ENCODE measurements at places on chromosomes 7 and 10. TPM values are rescaled to one million over a fixed set of nuclear protein-coding genes. Genes with fewer than 3 reads are reported as not detected.

Gene CAMK1D
- 2.9 TPM for polyA plus RNA-seq

Gene TCAF2
- polyA plus RNA-seq, result 6.3 TPM

Gene MBL2
- not detected for polyA plus RNA-seq

Gene CYP2E1
- 9.9 TPM for polyA plus RNA-seq

GRCh38 chr7:138223402-138223879, 147.2 kb downstream of the AKR1D1 start:
- no peak for DNase-seq
- H3K27ac ChIP-seq, result no peak overlapping the region
- no peak overlapping the region for H3K4me3 ChIP-seq
- H3K36me3 ChIP-seq, result no peaks in the 10 kb centered on the region

- no peaks in the 10 kb centered on the region for H3K27me3 ChIP-seq
- no peaks in the 10 kb centered on the region for H3K4me1 ChIP-seq
- no peak overlapping the region for H3K4me3 ChIP-seq
- H3K36me3 ChIP-seq, result no peaks in the 10 kb centered on the region
- no peak overlapping the region for H3K27ac ChIP-seq
These were observed 153.7 kb downstream of the DNAJB9 start for GRCh38 chr7:108723381-108723814.

DNA sequence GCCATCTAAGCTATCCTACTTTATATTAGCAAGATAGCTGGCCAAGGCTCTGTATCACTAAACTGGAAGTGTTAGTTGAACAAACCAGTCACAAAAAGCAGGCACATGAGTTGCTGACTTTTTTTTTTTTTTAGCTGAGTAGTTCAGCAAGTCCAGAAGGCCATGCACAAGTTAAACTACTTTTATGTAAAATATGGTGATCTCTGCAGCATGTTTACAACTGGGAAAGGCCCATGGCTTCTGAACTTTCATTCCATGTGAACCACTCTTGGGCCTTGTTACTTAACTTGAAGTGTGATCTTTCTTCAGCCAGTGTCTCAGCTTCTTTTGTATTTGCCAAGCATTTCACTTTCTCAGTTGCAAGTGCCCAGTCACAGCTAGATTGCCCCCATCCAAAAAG, 78.5 kb downstream of the CALD1 start:
- H3K27ac ChIP-seq, result no peak overlapping the region
- no peaks in the 10 kb centered on the region for H3K27me3 ChIP-seq
- DNase-seq, result no peak

- H3K4me1 ChIP-seq, result no peaks in the 10 kb centered on the region
- no peak overlapping the region for H3K4me3 ChIP-seq
- H3K36me3 ChIP-seq, result no peaks in the 10 kb centered on the region
- DNase-seq, result no peak
These were observed 187.8 kb downstream of the PARD3 start for GRCh38 chr10:34627331-34627730.

DNA sequence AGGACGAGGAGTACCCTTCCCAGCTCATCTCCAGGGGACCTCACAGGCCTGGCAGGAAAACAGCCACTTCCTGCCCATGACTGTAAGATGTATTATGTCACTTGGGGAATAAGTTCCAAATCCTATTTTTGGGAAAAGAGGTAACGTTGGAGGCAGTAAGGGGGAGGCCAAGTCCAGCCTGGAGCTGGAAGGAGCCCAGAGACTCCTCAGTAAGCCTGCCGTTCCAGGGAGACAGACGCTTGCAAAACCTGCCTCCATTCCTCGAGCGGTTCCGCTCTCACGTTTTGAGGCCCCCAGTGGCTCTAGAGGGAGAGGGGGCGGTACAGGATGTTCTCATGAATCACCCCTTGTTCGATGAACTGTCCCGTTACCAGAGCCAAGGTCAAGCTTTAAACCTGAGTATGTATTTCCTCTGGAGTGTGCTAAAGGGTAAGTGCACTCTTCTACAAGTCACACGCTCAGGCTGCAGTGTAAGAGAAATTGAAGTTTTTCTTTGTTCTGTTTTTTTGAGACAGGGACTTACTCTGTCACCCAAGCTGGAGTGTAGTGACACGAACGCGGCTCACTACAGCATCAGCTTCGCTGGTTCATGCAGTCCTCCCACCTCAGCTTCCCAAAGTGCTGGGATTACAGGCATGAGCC, 45.5 kb upstream of the CYTH3 start:
- H3K36me3 ChIP-seq, result no peaks in the 10 kb centered on the region
- H3K27me3 ChIP-seq, result no peaks in the 10 kb centered on the region
- no peak overlapping the region for H3K4me3 ChIP-seq
- H3K4me1 ChIP-seq, result no peaks in the 10 kb centered on the region

- DNase-seq, result no peak
- no peak overlapping the region for H3K4me3 ChIP-seq
- no peak overlapping the region for H3K27ac ChIP-seq
- H3K36me3 ChIP-seq, result no peaks in the 10 kb centered on the region
- no peaks in the 10 kb centered on the region for H3K4me1 ChIP-seq
These were observed 1.3 kb upstream of the BLVRA start for GRCh38 chr7:43757073-43757720.

GRCh38 chr7:77306231-77307067, 106.8 kb upstream of the FGL2 start:
- H3K4me1 ChIP-seq, result no peaks in the 10 kb centered on the region
- no peak for DNase-seq
- H3K36me3 ChIP-seq, result no peaks in the 10 kb centered on the region
- no peak overlapping the region for H3K27ac ChIP-seq
- H3K27me3 ChIP-seq, result no peaks in the 10 kb centered on the region
- no peak overlapping the region for H3K4me3 ChIP-seq

GRCh38 chr7:43693687-43694398, 35.5 kb downstream of the COA1 start:
- no peaks in the 10 kb centered on the region for H3K36me3 ChIP-seq
- no peaks in the 10 kb centered on the region for H3K27me3 ChIP-seq
- H3K4me3 ChIP-seq, result no peak overlapping the region
- H3K27ac ChIP-seq, result no peak overlapping the region
- H3K4me1 ChIP-seq, result no peaks in the 10 kb centered on the region

DNA sequence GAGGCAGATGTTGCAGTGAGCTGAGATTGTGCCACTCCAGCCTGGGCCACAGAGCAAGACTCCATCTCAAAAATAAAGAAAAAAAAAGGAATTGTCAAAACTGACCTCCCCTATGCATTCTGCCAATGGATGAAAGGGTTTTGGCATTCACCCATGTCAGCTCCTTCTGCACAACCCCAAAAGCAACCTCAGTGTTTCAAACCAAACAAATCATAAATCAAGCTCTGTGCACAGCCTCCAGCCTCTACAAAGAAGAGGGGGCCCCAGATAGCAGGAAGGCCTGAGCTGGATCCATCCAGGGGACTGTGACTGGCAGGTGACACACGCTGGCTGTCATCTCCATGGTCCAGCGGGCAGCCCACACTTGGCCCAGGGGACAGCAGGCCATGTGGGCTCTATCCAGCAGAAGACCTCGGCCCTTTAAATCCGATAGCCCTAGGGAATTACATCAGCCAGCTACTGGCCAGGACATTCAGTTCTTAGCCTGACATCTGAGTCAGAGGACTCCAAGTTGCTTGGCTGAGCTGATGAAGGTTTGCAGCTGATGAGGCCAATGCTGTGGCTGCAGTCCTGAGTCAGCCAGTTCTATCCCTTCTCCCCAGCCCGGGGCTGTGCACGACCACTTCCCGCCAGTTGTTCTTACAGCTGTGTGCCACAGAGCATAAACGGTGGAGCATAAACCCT, 52.0 kb upstream of the FIGNL1 start:
- H3K4me1 ChIP-seq, result no peaks in the 10 kb centered on the region
- H3K27me3 ChIP-seq, result no peaks in the 10 kb centered on the region

Measured in pancreas (tissue), 10 donors.